ENCODE measurements at places on chromosomes 2 and 18.
A peak's percentile ranks its signal among the peaks of the same experiment; 100 is the strongest.

DNA sequence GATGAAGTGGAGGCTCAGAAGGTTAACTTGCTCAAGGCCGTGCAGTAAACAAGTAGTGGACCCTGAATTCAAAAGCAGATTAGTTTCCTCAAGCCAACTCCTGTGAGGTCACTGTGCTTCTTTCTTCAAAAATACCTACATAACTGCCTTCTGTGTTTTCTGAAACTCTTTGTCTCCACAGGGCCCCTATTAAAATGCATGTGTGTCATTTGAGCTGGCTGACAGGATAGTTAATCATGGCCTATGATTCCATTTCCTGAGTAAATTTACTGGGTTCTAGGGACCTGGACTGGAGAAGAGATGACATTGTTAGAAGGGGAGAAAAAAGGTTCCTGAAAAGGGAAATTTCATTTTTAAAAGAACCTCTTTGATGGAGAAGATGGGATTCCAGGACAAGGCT, 12.9 kb upstream of the DTNA start:
- no peak for DNase-seq

DNA sequence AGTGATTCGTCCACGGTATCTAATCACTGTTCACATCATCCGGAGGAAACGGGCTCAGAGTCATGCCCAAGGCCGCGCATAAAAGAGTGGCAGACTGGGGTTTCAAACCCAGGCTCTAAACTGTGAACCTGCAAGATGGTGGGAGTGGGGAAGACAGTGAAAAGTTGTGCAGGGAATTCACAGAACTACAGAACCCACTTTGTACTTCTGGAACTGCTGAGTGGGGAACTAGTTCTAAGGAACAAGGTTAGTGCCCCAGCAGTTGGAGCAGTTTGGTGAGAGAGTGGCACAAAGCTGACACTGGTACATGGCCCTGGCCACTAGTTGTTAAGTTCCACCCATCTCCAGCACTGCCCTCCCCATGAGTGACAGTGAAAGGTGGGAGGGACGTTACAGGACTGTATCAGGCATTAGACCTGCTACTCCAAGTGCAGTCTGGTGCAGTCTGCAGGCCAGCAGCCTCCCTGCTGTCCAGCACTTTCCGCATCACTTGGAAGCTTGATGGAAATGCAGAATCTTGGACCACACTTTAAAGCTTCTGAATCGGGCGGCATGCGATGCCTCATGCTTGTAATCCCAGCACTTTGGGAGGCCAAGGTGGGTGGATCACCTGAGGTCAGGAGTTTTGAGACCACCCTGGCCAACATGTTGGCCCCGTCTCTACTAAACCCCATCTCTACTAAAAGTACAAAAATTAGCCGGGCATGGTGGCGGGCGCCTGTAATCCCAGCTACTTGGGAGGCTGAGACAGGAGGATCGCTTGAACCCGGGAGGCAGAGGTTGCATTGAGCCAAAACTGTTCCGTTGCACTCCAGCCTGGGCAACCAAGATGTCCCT, 47.3 kb downstream of the C2orf42 start:
- peak; percentile 38 for DNase-seq

DNA sequence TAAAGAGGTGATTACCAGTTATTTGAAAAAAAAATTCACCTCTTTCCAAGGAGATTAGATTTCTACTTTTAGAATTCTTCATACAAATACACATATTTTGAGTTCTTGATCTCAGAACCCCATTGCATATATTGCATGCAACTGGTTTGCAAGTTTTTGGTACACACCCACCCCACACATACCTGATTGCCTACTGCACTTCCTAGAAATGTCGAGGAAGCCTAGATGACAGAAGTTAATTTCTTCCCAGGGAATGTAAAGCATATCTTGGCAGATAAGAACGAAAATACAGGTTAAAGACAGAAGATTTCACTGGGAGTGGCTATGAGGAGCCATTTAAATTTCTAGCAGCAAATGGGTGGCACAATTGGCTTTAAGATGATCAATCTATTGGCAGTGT, 67.1 kb upstream of the IL1R1 start:
- no peak for DNase-seq

GRCh38 chr2:68429311-68429826, 37.7 kb downstream of the FBXO48 start:
- DNase-seq: no peak

DNA sequence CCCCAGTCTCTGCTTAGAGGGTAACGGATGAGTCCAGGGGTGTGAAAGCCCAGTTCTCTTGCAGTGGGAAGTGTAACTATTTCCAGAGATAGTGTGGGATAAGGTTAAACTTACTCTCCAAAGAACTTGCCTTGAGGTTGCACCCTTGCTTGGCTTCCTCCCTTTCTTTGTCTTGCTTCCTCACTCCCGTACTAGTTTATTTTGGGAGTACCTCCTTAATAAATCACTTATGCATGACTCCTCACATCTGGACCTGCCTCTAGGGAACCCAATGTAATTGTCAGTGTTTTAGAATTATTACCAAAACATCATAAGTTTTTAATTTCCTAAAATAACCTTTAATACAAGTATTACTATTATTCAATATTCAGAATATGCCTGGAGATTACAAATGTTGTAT, 35.2 kb downstream of the CPO start:
- no peak for DNase-seq

DNA sequence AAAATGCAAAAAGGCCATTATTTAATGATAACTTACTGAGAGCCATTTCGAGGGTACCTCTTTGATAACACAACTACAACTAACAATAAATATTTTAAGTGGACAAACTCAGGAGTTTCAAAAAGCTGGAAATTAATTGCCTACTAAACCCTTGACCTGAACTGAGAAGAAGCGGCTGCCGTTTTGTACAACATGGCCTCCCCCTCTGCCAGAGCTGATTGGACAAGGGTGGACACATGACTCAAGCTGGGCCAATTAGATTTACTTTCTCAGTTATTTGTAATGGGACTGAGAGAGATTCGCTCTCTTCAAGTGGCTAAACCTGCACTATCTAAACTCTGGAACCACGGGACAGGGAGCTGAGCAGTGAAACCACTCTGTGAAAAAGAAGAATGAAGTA, 135.9 kb upstream of the SERPINE2 start:
- DNase-seq: no peak

DNA sequence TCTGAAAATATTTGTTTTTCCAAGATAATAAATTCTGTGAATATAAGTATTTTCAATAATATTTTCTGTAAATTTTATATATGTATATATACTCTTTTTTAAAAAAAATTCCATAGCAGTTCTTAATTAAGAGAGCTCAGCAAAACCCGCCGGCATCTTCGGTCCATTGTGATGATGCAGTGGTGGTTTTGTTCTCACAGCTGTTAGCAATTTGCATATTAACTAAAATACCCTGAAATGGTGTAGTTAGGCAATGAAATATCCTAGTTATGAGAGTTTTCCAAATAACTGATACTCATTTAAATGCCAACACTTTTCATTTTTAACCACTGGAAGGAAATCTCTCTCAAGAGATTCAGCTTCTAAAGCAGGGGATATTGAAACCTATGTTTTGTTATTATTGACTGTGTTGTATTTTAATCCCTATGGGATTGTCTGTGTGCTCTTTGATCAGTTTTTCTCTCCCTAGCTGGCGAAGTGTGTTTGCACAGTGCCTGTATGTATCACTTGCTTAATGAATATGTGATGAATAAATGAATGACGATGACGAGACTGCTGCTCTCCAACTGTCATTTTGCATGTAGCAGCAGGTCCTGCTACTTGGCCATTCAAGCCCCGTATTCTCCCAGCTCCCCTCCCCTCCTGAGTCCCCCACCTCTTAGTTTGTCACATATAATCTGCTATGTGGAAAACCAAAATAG, 42.4 kb downstream of the PSMG2 start:
- no peak for DNase-seq

- DNase-seq: no peak
Measured at GRCh38 chr2:30561349-30561748, 114.3 kb downstream of the LCLAT1 start.

GRCh38 chr18:5628512-5629255, 84.9 kb upstream of the EPB41L3 start:
- peak; percentile 41 for DNase-seq

GRCh38 chr18:73908323-73908722, 239.3 kb downstream of the FBXO15 start:
- DNase-seq: no peak
